ENCODE measurements at places on chromosomes 5 and 9.

DNA sequence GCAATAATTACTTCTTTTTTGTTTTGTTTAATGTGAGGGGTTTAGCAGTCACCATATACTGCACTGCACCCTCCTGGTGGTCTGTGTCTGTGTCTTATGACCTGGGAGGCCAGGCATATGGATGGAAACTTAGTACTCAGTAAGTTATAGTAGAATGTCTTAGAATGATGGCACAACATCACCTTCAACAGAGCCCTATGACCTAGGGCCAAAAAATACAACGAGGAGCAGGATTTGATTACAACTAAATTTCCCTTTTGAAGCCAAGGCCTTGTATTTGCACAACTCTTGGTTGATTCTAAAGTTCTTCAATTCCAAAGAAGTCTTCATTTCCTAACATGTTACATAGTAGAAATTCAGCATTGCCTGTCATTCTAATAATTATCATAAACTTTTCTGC, 422.1 kb upstream of the PIK3R1 start:
- no peak for DNase-seq

GRCh38 chr5:59354811-59355210, 538.7 kb downstream of the PDE4D start:
- DNase-seq: no peak

GRCh38 chr5:82537687-82538306, 259.6 kb upstream of the RPS23 start:
- DNase-seq: no peak

GRCh38 chr9:120156376-120156775, 423.6 kb downstream of the CDK5RAP2 start:
- peak; percentile 63 for DNase-seq

DNA sequence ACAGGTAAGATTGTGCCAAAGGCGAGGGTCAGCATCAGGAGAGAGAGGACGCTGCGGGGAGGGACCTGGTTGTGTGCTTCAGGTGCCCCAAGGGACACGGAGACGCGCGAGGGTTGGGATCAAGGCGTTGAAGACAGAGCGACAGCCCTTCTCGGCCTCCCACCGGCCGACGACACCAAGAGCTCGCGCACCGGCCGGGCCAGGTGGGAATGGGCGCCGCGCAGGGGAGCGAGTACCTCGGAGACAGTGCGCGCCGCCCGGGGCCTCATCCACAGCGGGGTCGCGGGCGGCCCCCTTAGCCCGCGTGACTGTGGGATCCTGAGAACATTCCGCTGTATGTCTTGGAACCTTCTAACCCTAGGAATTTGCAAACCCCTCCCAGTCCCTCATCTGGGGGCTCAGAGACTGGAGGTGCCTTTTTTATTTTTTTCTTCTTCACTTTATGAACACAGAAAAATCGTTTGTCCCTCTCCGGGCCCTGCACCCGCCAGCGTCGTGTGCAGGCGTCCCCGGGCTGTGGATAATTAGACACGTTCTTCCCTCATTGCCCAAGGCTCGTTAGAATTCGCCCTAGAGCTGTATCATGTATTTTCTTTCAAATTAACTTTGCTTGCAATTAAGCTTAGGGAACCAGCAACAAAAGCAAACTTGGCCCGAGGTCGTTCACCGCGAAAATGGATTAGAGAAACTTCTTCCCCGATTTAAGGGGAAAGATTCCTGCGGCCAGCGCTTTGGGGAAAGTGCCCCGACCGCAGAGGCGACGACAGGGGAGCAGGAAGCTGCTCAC, 4.8 kb downstream of the FOXE1 start:
- DNase-seq: no peak

- DNase-seq: no peak
Measured at GRCh38 chr9:99411479-99412115, 189.5 kb downstream of the SEC61B start.

GRCh38 chr9:3346549-3346948, 179.3 kb downstream of the RFX3 start:
- no peak for DNase-seq

GRCh38 chr5:136090319-136090718, 42.3 kb upstream of the SMAD5 start:
- no peak for DNase-seq

DNA sequence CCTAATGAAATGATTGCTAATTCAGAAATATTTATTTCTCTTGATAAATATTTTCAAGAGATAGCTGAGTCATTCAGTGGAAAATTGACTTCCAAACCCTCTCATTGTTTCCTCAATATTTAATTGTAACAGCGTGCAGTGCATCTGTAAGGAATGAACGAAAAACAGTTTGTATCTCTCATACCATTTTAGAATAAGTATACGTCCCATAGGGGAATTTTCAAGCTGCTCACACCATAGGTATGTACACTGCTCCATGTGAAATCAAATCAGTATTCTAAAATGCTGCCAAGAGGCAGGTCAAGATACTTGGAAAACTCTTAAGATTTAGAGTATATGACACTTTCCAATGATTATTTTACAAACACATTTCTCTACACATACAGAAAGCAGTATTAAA, 202.2 kb downstream of the ARL15 start:
- DNase-seq: no peak

- DNase-seq: no peak
Measured at GRCh38 chr5:57405984-57406383, 76.6 kb downstream of the ACTBL2 start.

GRCh38 chr9:129669141-129669718, 3.8 kb downstream of the PRRX2 start:
- DNase-seq: no peak

DNA sequence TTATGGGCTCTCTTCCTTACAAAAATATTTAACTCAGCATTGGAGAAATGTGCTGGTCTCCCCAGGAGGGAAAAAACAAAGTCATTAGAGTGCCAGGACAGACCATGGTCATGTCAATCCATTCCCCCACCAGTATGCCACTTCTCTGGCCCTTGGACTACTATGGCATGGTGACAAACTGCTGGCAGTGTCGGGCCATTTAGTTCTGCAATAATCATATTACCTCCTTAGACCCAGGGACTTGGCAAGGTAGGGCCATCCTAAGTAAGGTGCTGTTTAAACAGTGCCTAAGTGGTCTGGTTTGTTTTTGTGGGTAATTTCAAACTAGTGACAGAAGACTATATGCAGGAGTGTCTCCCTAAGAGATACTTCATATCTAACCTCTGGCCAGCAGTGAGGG, 177.8 kb upstream of the STK32A start:
- DNase-seq: no peak

DNA sequence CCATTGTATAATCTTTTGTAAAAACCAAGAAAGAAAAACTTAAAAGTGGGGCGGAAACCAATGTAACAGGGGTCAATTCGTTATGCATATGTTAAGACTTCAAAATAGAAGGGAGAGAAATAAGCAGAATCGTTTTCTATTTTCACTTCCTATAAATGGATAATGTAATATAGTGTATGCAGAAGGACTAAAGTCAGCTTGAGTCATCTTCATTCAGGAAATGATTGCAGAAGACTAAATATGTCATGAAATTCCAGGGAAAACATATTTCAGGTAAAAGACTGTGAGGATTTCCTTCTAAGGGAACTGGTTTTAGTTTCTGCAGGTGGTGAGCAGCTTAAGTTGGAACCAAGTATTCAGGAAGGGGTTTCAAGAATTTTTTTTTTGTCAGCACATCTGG, 753.3 kb downstream of the IRX1 start:
- DNase-seq: no peak

DNA sequence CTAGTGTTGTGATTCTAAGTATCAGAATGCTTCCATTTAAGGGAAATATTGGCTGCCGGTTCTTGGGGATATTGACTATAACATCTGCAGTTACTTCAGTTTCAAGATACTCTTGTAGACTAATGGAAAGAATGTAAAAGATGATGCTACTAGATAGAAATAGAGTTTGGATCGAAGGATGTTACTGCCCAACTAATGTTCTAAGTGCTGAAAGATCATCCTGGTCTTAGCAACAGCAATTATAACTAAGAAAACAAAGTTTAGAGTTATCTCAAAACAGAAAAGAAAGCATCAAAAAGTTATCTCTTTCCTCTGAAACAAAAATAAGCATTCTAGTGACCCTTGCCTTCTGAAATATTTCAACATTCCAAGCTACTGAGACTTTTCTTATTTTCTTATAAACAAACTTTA, 49.9 kb downstream of the ITGA1 start:
- no peak for DNase-seq

DNA sequence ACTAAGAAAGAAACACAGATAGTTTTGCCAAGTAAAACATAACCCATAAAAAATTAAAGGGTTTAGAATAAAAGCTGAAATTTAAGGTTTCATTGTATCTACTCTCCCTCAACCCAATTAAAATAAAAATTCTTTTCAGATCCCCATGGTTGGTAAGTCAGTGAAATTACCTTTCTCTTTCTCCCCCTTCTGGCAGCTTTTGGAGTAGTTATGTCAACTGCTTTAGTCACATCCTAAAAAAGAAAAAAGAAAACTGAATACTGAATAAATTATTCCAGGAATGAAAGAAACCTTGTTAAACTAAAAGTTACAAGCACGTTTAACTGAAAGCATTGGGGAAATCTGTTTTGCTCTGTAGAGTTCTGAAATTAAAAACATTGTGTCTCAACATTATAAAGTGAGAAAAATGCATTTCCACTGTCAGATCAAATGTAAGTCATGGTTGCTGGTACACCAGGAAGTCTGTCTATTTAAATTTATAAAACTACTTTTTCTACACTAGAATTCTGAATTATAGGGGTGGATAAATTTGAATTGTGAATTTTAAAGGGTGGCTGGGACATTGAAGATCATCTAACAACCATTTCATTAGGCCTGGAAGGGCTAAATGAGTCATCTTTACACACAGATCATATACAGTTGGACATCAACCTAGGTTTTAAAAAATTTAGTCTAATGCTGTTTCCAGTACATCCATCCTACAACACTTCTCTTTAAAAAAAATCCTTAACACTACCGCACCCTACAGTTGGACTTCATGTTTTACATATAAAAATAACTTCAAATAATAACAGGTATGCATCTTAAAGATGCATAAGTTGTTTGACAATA, 24.7 kb downstream of the PSIP1 start:
- DNase-seq: no peak

DNA sequence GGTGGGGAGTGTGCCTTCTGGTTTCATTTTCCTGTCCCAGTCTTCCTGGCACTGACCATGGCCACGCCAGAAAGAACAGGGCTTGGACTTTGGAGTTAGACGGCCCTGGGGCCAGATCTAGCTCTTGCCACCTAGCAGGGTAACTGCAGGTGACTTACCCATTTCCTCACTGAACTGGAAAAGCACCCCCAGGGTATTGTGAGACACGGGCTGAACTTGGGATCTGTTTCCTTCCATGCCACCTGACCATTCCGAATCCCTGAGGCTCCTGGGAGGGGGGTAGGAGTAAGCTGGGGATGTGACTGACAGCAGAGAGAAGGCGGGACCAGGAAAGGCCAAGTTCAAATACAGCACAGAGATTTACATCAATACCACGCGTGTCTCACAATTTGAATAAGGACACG, 9.4 kb downstream of the HNRNPAB start:
- no peak for DNase-seq

- no peak for DNase-seq
Measured at GRCh38 chr9:27581826-27582225, 8.5 kb upstream of the C9orf72 start.

GRCh38 chr5:172283862-172284610, 472 bp upstream of the UBTD2 start:
- peak; percentile 67 for DNase-seq

GRCh38 chr9:13027879-13028278, 251.6 kb downstream of the MPDZ start:
- no peak for DNase-seq

- no peak for DNase-seq
Measured at GRCh38 chr9:30329431-30329830, 2055.0 kb upstream of the ACO1 start.

DNA sequence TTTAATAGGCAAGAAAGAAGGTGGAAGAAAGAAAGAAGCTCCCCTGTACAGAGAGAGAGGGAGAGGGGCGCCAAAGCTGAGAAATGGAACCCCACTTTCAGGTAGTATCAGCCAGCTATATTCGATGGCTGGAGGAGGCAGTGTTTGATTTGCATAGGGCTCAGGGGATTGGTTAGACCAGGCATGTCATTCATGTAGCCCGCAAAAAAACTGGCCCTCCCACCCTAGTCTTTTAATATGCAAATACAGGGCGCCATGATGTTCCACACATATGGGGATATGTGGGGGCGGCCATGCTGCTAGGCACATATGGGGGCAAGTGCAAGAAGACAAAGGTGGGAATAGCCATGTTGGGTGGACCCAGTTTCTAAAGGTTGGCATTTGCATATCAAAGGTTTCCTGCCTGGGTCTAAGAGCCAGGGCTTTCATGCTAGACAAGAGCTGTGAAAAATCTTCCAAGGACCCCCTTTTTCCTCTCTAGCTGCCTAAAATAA, 174.4 kb upstream of the ADRA1B start:
- DNase-seq: no peak

DNA sequence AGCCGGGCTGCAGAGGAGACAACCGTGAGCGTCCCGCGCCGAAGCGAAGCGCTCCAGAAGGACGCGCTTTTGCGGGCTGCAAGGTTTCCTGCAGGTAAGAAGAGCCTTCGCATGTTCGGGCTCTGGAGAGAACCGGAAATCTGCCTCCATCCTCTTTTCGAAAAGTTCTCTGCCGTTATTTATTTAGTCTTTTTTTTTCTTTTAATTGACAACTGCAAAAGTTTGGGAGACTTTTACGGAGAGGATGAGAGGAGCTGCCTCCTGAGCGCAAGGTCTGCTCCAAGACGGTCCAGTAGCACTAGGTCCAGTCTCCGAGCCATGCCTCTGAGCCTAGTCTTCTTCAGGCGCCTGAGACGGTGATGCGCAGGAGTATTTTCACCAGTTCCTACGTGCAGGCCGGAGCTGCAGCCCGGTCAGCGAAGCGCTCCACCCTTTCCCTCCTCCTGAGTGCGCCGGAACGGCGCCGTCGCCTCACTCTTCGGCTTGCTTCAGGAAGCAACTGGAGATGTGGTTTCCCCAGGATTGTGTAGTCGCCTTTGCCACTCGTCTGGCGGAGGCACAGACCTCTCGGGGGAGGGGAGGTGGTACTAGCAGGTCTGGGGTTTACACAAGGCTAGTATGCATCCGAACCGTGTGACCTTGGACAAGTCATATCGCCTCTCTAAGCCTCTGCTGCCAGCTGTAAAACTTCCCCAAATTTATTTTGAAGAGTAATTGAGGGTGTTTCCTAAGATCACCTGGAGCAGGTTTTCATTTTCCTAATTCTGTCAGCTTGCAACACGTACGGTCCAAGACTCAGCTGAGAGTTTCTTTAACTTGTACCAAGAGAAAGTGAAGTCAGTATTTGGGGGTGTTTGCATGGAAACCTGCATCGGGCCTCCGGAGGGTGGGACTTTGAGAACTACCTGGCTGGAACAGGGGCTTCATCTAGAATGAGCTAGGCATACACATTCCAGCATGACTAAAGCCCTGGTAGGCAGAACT, 4.5 kb downstream of the POU4F3 start:
- DNase-seq: no peak

GRCh38 chr9:116504893-116505480, 182.1 kb upstream of the TRIM32 start:
- no peak for DNase-seq

- DNase-seq: no peak
Measured at GRCh38 chr9:113482341-113482740, 18.8 kb downstream of the RGS3 start.

DNA sequence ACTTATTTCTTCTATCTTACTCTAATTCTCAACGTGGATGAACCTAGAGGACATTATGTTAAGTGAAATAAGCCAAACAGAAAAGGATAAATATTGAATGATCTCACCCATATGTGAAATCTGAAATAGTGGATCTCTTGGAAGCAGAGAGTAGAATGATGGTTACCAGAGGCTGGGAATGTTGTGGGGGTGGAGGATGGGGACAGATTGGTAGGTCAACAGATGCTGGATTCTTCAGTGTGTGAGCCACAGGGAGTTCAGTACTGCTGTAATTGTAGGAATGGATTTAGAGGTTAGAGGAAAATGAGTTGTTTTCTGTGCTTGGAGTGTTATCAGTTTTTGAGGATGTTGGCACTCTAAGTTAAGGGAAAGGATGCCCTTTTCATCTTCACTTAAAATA, 190.6 kb downstream of the FBXL7 start:
- no peak for DNase-seq

All from NCI-H524 (cell line).